ENCODE measurements at places on chromosomes 6 and 20.

GRCh38 chr6:149052350-149053106 lies 265.0 kb upstream of the TAB2 start:
- DNase-seq = no peak

DNA sequence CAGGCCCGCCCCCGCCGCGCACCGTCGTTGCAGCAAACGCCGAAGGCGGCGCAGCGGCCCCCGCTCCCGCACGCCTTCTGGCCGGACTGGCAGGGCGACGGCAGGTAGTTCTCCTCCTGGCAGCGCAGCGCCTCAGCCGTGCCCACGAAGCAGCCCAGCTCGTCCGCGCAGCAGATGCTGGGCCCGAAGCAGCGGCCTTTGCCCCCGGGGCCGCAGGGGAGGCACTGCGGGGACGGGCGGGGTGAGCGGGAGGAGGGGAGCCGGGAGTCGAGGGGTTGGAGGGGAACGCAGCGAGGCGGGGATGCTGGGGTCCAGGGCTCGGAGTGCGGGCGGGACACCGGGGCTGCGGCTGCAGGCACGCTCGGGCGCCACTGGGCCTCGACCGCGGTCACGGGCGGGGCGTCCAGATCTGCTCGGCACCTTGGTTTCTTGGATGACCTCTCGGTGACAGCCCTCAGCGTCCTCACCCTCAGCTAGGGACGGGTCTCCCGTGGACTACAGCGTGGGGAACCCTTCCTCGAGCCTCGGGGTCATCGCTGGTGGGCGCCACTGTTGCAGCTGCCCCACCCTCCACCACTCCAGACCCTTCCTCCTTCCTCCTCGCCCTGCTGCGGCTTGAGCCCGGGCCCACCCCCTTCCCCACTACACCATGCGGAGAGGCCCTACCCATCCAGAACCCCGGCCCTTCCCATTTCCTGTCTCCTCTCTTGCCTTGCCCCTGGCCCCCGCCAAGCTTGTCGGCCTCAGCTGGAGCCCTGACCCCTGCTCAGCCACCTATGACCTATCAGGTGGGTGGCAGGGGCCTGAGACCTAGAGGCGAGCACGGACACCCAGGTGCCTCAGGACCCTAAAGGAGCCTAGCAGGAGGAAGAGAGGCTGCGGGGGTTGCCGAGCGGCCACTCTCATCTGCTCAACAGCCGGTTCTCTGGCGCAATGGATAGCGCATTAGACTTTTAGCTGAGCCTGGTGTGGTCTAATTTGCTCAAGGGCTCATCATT lies 1.3 kb downstream of the AVP start:
- no peak for DNase-seq

GRCh38 chr6:41705996-41706835 lies 29.2 kb downstream of the TFEB start:
- DNase-seq = no peak

- no peak for DNase-seq
These were observed 621.9 kb upstream of the CITED2 start for GRCh38 chr6:139996253-139996834.

GRCh38 chr20:46388201-46388836 lies 18.1 kb downstream of the ELMO2 start:
- DNase-seq = no peak

DNA sequence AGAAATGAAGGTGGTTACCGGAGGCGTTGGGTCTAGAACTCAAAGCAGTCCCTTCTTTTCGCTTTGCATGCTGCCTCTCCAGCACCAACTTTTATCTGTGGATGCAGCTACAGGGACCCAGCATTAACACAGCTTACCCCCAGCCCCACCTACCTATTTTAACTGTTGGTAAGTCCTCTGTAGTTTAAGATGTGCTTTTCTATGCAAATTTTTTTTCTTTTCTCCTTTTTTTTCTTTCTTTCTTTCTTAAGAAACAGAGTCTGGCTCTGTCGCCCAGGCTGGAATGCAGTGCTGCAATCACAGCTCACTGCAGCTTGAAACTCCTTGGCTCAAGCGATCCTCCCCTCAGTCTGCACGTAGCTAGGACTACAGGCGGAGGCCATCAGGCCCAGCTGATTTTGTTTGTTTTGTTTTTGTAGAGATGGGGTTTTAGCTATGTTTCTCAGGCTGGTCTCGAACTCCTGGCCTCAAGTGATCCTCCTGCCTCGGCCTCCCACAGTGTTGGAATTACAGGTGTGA lies 6.5 kb upstream of the USP45 start:
- DNase-seq = no peak

GRCh38 chr6:44096612-44097011 lies 30.6 kb downstream of the MRPL14 start:
- no peak for DNase-seq

DNA sequence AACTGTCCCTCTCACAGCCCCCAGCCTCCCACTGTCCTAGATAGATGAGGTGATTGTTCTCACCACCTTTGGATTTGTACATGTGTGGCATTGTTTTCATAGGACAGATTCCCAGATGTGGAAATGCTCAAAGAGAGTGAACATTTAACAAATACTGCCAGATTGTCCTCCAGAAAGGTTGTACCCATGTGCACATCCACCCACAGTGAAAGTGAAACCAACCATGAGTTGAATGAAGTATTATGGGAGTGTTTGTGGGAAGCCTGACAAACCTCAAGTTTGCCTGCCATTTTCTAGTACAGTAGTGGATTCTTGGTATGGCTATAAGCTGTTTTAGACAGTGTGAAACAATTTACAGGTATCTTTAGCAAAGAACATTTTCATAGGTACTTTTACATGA lies 42.7 kb downstream of the ANKRD6 start:
- DNase-seq = no peak

DNA sequence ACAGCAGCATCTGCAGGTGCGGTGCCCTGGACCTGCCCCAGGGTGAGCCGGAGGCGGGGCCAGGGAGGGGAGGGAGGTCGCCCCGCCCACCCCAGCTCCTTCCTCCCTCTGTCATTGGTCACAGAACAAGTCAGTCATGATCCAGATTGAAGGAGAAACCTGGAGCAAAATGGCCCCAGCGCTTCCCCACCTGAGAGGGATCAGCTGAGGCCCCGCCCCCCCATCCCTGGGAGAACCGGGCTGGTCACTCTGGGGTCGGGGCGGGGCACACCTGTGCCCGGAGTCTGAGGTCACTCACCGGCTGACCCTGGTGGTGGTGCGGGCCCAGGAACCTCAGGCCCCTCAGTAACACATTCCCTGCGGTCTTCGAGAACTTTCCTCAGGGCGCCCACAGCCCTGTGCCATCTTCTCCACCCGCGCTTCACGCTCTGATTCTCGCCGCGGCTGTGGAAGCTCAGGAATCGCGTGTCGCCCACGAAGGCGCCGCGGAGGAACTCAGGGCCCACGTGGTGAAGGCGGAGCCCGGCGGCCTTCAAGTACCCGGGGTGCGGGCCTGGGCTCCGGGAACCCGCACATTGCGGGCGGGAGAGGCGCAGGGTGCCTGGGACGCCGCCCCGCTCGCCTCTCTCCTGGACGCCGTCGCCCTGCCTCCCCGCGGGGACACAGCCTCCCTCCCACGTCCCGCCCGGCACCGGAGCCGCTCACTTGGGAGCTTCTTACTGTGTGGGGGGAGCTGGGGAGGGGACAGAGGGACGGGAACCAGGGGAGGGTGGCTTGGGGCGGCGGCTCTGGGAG lies 36.4 kb upstream of the HLA-C start:
- no peak for DNase-seq

- DNase-seq = no peak
These were observed 76.7 kb upstream of the FABP7 start for GRCh38 chr6:122702841-122703240.

- no peak for DNase-seq
These were observed 27.1 kb downstream of the PFDN4 start for GRCh38 chr20:54234991-54235390.

DNA sequence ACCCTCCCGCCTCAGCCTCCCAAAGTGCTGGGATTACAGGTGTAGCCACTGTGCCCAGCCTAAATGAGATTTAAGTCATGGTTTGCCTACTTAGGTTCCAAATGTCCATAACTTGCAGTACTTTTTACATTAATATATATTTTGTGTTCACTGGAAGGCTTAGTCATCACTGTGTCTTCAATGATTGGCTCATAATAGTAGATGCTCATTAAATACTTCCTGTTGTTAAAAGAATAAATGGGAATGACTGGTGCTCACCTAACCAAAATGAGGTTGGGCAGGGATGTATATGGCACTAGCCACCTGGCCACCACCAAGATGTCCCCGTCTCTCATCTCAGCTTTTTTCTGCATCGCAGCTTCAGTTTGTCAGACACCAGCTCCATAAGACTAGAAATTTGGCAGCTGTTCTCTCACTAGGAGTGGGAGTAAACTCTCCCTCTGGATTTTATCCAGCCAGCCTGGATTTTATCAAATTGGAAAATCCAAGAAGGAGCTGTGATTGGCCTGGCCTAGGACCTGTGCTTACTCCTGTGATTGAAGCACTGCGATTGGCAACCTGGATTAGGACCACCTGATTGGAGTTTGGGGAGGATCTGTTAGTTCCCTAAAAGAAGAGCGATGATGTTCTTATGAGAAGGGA lies 1.1 kb upstream of the GLO1 start:
- DNase-seq = no peak

DNA sequence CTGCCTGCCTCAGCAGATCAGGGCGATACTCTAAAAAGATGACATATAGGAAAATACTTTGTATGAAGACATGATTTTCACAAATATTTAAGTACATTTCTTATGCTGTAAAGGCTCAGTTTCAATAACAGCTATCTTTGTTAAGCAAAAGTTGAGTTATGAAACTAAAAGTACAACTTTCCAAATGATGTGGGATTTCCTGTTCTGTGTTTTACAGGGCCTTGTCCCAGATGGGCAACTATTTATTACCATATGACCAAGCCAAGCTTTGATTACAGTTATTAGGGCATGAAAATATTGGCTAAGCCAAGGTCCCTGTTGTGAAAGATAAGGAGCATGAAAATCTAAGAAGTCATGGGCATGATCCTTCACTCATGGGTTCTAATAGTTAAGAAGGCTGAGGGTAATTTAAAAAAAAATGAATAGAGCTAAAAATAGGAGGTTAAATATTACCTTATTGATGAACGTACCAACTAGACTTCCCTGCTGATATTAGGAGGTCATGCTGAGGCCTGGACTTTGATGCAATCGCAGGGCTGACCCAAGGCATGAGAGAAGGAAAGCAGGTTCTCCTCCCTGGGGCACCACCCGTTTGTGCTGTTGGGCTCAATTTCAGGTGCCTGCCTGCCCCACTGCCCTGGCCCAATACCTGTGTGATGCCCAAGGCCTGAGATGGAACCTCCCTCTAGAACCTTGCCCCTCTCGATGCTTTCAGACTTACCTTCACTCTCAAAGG lies 294.4 kb upstream of the PRDM1 start:
- DNase-seq = no peak

- DNase-seq = no peak
These were observed 865 bp upstream of the DAAM2 start for GRCh38 chr6:39791311-39791710.

DNA sequence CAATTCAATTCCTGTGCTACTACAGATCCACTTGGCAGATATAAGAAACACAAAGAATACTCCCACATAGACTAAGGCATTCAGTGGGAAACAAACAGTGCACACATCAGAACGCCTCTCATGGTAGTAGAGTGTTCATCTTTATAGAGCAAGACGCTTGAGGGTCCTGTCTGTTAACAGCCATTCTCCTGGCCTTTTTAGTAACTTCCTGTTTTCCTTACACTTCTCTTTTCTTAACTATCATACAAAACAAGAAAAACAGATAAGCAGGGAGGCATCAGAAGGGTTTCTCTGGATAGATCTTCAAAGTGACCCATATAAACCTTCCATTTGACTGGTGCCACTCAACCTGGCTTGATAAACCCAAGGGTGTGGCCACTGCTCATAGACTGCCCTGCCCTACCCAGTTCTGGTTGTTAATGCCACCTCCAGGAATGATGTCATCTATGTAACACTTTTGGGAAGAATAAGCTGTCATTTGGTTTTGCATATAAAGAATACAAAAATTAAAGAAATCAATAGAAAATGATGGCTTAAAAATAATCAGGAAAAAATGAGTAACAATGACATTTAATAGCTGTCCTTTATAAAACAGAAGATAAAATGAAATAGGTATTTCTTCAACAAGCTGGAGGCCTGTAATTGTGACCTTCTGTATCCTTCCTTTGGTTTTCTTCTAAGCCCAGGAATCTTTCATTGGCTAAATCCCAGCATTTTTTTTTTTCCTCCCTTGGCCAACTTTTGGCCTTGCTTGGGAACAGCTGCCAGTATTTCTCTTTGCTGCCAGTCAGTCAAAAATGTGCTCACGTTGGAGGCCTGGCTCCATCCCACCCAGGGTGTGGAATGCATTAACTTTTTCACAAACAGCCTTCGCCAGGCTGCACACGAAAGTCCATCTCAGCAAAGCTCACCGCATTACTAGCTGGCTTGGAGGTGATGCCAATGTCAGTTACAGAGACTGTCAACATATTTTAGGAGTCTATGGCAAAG lies 103.5 kb downstream of the GJA10 start:
- DNase-seq = no peak

DNA sequence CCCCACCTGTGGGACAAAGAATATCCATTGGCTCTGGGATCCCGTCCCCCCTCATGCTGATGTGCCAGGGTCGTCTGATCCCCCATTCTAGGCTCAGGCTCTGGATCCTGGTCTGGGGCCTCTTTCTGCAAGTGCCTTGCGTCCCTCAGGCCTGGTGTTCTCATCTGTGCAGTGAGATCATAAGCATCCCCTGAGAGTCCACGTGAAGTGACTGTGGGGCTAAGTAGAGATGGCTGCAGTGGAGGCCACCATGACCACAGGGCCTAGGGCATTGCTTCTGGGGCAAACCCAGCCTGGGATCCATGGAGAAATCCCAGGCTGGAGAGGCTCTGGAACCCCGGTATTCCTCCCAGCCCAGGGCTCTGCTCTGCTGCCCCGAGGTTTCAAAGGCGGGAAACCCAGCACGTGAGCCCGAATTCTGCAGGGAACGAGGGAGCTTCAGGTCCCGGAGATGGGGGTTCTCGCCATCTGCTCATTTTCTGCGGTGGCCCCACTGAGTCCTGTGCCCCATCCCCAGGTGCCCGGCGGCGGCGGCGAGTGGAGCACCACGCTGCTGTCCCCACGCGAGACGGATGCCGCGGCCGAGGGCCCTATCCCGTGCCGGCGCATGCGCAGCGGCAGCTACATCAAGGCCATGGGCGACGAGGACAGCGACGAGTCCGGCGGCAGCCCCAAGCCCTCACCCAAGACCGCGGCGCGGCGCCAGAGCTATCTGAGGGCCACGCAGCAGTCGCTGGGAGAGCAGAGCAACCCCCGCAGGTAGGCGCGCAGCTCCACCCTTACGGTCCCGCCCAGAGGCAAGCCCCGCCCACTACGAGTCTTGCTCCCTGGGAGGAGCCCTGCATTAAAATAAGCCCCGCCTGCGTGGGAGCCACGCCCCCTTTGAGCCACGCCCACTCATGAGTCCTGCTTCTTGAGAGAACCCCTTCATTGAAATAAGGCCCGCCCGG lies 105.5 kb upstream of the MYL9 start:
- DNase-seq = peak; percentile 64

Measured in CMK (cell line).